ENCODE measurements at places on chromosomes 11 and 22.

DNA sequence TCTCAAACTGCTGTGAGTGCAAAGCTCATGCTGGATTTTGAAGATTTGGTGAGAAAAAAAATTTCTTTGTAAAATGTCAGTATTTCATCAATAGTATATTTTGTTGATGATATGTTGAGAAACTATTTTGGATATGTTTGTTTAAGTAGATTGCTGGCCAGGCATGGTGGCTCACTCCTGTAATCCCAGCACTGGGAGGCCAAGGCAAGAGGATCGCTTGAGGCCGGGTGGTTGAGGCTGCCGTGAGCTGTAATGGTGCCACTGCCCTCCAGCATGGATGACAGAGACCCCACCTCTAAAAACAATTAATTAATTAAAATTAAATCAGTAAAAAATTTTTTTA, 6.9 kb upstream of the IFITM3 start:
- DNase-seq = no peak

DNA sequence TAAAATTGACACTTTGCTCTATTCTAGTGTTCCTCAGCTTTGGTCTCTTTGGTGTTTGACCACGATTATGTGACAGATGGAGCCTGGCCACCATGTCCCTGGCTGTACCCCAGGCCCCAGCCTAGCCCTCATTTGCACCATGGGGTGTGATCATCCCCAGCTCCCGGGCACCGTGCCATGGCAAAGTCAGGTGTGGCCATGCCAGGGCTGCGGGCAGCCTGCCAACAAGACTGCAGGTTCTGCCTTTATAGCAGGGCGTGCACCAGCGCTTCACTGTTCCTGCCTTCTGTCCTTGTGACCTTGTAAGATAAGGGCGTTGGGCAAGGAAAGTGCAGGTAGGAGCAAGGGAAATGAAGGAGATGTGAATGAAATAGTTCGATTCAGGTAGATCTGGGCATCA, 22.4 kb upstream of the APOBEC3A start:
- no peak for DNase-seq

GRCh38 chr11:69243496-69244200, 50.3 kb upstream of the MYEOV start:
- no peak for DNase-seq

- DNase-seq = no peak
Measured at GRCh38 chr11:18352581-18352980, 30.2 kb downstream of the GTF2H1 start.

DNA sequence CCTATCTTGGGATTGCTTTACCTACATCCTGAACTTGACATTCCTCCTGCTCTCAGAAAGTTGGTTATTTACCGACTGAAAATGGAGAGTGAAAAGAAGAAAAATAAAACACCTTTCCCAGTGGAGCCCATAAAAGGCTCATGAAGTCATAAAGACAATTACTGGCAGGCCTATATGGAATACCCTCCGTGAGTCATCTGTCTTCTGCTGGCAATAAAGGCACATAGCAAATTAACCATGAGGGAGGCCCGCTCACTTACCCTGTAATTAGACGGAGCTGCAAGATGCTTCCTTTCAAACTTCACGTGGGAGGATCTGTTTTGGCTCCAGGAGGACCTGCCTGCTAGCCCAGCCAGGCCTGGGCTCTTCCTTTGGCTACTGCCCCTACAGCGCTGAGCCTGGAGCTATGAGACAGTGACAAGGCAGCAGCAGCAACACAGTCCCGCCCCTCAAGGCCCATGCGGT, 540.4 kb downstream of the BUD13 start:
- no peak for DNase-seq
